ENCODE measurements at places on chromosomes 7 and 10.

- no peak for DNase-seq
Observed at GRCh38 chr10:22607261-22607660, 107.1 kb downstream of the PIP4K2A start.

DNA sequence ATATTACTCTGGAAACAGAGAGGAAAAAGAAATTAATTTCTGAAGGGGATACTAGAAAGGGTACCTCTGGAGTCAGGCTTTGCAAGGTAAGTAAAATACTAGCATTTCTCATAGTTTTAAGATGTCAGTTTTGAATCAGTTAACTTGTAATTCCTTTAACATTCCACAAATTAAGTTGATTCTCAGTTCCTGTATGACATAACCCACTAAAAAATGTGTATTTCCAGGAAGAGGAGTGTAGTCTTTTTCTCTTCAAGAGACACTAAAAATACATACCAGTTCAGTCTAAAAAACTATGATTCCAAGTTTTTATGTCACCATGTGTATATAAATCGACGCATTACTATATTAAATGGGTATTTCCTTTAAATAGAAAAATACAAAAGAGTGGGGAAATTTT is 113.2 kb downstream of the CDK6 start:
- DNase-seq, result no peak

DNA sequence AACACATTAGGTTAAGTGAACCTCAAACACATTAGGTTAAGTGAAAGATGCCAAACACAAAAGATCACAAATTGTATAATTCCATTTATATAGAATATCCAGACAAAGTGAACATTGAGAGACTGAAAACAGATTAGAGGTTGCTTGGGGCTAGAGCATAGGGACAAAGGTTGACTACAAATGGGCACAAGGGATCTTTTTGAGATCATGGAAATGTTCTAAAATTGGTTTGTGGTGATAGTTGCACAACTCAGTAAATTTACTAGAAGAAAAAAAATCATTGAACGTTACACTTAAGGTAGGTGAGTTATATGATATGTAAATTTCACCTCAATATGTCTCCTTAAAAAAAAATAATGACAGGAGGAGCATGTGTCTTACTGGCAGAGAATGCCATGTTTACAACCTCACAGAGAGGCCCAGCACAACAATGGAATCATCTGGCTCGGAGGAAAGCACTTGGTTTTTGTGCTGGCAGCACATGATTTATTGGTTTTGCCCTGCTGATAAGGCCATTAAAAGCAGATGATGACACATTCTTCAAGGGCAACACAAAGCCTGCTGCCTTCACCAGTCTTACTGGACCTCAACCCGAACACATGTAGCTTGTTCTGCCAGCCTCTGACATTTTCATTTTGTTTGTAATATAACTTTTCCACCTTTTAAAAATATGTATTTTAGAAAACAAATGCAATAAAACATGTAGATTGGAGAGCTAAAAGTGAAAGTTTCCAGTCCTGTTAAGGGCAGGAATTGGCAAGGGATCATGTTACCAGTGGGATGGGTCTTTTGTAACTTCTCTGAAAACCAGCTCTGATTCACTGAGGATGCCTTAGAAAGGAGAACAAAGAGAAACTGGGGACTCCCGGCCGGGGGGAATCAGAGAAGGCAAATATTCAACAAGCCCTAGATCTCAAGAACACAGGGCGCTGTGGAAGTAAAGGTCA is 11.9 kb upstream of the LMOD2 start:
- no peak for DNase-seq

DNA sequence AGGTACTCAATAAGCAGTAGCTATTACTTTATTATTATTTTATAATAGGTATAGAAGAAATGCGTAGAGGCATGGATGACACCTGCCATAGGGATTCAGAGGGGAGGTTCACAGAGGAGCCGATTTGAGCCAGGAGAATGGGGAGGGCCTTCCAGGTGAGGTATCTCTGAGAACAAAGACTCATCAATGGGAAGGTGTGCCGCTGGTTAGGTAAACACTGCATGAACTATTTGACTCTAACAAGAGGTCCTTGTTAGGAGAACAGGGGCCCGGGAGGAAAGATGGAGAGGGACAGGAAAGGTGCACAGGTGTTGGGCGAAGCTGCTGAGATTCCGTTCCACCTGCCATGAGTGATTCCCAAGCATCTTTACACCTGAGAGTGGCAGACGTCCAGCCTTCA is 41.8 kb upstream of the TMEM273 start:
- DNase-seq, result no peak

DNA sequence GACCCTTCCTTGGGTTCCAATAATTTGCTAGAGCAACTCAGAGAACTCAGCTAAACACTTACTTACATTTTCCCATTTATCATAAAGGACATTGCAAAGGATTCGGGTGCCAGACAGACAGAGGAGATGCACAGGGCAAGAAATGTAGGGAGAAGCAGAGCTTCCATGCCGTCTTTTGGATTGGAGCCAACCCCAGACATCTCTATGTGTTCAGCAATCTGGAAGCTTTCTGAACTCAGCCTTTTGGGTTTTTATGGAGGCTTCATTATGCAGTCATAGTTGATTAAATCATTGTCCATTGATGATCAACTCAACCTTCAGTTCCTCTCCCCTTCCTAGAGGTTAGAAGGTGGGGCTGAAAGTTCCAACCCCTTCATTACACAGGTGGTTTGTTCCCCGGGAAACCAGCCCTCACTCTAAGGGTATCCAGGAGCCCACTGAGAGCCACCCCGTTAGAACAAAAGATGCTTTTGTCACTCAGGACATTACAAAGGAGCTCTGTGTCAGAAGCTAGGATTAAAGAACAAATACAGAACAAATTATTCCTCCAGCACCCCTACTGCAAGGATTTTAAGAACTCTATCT is 211.9 kb upstream of the VSTM2A start:
- DNase-seq, result no peak

DNA sequence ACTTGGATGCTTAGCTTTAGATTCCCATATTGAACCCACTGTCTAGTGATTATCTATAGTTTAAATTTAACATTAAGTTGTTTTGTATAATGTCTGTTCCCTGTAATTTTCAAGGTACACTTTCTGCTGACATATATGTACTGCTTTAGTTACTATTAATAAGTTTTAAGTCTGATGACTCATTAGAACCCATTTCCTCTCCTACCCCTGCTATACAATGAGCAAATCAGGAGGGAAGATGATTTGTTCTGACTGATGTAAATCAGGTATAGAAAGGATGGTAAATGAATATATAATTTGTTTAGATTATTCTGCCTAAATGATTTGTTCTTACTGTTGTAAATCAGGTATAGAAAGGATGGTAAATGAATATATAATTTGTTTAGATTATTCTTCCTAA is 691.8 kb downstream of the NXPH1 start:
- DNase-seq, result no peak

DNA sequence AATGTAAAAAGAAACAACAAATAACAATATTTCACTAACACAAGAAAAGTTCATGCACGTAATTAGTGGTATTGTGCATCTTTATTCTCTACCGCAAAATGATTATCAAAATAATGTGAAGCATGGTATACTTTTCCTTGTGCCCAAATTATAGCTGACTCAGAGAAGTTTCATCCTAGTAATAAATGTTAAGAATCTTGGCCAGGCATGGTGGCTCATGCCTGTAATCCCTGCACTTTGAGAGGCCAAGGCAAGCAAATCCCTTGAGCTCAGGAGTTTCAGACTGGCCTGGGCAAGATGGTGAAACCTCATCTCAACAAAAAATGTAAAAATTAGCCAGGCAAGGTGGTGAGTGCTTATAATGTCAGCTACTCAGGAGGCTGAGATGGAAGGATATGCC is 105.0 kb downstream of the KMT2C start:
- DNase-seq, result no peak

DNA sequence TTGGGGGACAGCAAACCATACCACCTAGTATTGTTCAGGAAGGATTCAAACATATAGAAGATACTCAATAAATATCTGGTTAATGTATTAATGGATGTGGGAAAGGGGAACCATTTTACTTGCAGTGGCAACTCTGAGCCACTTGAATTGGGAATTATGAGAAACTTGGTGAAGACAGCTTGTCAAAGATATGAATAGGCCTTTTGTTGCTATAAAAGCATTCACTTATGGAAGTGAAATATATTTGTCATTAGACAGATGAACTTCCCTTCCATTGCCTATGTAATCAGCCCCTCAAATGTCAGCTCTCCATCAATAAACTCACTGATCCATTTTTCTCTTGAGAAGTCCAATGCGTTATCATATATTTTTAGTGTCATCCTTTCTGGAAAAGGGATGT is 56.1 kb downstream of the GPR85 start:
- DNase-seq, result no peak

- no peak for DNase-seq
Observed at GRCh38 chr7:15820319-15820718, 133.8 kb upstream of the MEOX2 start.

- DNase-seq, result no peak
Observed at GRCh38 chr10:120931423-120931822, 80.3 kb downstream of the WDR11 start.

GRCh38 chr7:4774007-4774406 is 1.4 kb upstream of the AP5Z1 start:
- no peak for DNase-seq

DNA sequence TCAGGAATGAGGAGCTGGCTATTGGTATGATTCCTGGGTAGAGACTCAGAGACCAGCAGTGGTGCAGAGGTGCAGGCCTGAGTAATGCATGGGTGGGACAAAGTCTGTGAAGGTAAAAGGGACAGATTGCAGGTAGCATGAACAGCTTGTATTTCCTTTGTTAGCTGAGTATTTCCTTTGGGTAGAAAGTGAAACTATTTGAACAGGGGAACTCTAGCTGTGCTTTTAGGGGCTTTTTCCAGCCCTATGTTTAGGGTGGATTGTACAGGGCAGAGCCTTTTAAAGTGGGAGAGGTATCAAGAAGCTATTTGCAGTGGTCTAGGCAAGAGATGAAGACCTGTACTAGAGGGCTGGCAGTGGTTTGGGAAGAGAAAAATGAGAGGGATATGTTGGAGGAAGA is 739.9 kb downstream of the REEP3 start:
- DNase-seq, result no peak

- no peak for DNase-seq
Observed at GRCh38 chr10:62843600-62843999, 27.4 kb upstream of the EGR2 start.

- no peak for DNase-seq
Observed at GRCh38 chr10:57303566-57303965, 942.5 kb upstream of the ZWINT start.

DNA sequence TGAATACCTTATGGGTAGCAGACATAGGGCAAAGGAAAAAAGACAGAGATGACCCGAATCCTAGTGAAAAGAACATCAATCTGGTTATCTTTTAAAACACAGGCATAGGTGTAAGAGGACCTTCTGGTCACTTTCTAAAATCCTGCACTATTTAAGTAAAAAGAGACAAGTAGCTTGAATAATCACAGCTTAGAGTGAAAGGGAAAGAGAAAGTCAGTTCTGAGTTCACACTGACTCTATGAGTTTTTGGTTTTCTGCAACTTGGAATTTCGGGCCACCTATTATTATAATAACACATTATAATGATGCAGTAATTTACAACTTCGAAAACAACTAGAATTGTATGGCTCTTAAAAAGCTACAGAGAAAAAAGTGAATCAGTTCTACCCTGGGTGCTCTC is 247.8 kb downstream of the DOCK4 start:
- DNase-seq, result no peak

DNA sequence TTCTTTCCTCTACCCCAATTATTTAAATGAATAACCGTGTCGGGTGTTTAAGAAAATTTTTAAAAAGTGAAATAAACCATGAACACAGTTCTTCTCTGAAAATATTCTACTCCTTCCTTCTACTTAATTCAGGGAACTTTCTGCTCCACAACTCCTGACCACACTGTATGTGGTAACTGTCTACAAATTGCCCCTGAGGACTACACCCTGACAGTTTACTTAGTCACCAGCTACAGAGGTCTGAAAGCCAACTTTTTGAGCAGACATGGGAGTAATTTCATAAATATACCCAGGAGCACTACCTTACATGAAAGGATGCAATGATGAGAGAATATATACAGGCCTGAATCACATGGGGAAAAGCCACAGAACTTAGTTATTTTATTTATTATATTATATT is 523.2 kb upstream of the SORCS1 start:
- no peak for DNase-seq

DNA sequence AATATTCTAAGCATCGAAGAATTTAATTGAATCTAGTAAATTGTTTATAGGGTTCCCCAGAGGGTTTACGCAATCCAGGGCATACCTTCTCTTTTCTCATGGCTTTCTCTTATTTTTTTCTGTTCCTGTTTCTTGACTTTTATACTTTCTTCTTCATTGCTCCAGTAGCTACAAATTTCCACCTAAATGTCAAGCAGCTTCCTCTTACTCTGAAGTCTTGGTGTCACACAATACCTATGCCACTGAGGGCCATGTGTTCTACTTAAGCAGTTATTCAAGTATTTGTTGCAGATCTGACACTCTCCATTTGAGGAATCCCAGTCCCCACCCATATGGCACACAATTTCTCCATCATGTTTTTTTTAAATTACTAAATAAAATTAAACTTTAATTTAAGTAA is 343.1 kb upstream of the MBL2 start:
- DNase-seq, result no peak

DNA sequence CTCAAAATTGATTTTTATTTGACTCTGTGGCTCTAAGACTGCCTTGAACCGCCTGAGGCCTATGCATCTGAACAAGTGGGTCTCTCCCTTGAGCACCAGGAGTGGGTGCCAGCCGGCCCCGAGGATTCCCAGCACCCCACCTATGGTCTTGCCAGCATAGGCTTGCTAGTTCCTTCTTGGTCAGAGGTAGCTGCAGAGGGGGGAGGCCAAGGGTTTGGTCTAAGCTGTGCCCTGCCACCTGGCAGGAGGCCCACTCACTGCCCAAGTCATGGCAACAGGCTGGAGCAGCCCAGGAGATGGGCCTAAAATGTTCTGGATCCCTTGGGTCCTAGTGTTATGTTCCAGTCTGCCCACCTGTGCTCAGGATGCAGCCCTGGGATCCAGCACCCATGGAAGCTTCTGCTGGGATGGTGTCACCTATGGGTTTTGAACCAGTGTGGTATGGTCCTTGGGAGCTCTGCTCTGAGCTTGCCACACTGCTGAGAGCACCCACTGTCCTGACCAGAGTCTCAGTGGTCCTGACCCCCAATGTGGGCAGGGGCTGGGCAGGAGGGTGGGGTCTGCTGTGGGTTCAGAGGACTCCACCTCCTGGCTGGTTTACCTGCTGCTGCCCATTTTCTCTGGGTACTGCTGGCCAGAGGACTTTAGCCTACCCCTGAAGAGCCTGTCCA is 12.6 kb downstream of the YKT6 start:
- DNase-seq, result no peak

DNA sequence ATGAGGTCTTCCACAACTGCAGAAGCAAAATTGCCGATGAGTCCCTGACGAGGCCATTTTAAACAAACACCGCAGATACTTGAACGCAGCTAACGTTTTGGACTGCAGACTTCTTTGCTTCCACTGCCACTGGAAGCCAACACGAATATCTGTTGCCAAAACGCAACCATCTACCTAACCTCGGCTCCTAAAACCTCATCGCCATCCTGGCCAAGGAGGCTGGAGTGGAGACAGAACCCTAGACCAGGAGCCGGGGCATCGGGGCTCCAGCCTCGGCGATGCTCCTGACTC is 493 bp downstream of the WDR91 start:
- DNase-seq, result no peak
